Smooth muscle cell of the umbilical artery (primary cell): ENCODE measurements at places on chromosomes 1 and 21. TPM values are rescaled to one million over a fixed set of nuclear protein-coding genes. Genes with fewer than 3 reads are reported as not detected.

LHX8 gene
- not detected in 2 replicates for total RNA-seq

CD53 gene
- not detected in 2 replicates for total RNA-seq

INTS3 gene
- total RNA-seq: 34.1 and 55.4 TPM in 2 replicates

C1orf210 gene
- total RNA-seq: not detected in 2 replicates

SPRR1B gene
- total RNA-seq: not detected in 2 replicates

F13B gene
- not detected in 2 replicates for total RNA-seq

HSPB7 gene
- 5.9 and 6.4 TPM in 2 replicates for total RNA-seq

RUNX3 gene
- not detected in 2 replicates for total RNA-seq

SERPINC1 gene
- total RNA-seq: 0.30 TPM in 1 of 2 replicates, not detected in the other

PRKAA2 gene
- 0.89 and 1.9 TPM in 2 replicates for total RNA-seq
